ENCODE measurements at places on chromosomes 3 and 15. TPM values are rescaled to one million over a fixed set of nuclear protein-coding genes. Genes with fewer than 3 reads are reported as not detected.
A peak's percentile ranks its signal among the peaks of the same experiment; 100 is the strongest.

GRCh38 chr3:194357681-194358080 lies 6.6 kb upstream of the CPN2 start:
- no peaks in the 10 kb centered on the region for H3K4me1 ChIP-seq
- no peak overlapping the region for H3K4me3 ChIP-seq
- no peak overlapping the region for H3K27ac ChIP-seq
- no peak for DNase-seq

GRCh38 chr15:99084965-99085364 lies 19.9 kb upstream of the SYNM start:
- H3K4me1 ChIP-seq, result no peaks in the 10 kb centered on the region
- H3K27ac ChIP-seq, result no peak overlapping the region
- H3K4me3 ChIP-seq, result no peak overlapping the region
- peaks cover 7% of the 10 kb centered on the region for H3K27me3 ChIP-seq
- DNase-seq, result no peak
- H3K36me3 ChIP-seq, result no peaks in the 10 kb centered on the region

- H3K27me3 ChIP-seq, result peaks cover 8% of the 10 kb centered on the region
- no peak overlapping the region for H3K27ac ChIP-seq
- no peak overlapping the region for H3K4me3 ChIP-seq
- no peak for DNase-seq
Measured at GRCh38 chr3:62027241-62027640, 346.1 kb downstream of the FEZF2 start.

DNA sequence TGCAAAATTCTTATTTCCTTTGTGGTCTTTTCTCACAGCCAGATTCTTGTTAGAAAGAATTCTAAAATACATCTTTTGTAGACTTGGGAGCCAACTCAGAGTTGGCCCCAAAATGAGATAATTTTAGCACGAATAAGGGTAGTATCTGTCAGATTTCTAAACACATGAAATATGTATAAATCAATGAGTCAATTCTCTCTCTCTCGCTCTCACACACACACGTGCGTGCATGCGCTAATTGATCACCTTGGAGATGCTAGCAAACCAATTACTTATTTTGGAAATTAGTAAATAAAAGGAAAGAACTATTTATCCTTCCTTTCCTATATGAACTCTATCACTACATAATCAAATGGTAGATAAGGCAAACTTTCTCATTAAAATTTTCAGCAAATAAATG lies 32.9 kb upstream of the PIK3R4 start:
- H3K36me3 ChIP-seq, result no peaks in the 10 kb centered on the region
- H3K27me3 ChIP-seq, result peaks cover 32% of the 10 kb centered on the region
- H3K4me3 ChIP-seq, result no peak overlapping the region
- no peaks in the 10 kb centered on the region for H3K4me1 ChIP-seq

DNA sequence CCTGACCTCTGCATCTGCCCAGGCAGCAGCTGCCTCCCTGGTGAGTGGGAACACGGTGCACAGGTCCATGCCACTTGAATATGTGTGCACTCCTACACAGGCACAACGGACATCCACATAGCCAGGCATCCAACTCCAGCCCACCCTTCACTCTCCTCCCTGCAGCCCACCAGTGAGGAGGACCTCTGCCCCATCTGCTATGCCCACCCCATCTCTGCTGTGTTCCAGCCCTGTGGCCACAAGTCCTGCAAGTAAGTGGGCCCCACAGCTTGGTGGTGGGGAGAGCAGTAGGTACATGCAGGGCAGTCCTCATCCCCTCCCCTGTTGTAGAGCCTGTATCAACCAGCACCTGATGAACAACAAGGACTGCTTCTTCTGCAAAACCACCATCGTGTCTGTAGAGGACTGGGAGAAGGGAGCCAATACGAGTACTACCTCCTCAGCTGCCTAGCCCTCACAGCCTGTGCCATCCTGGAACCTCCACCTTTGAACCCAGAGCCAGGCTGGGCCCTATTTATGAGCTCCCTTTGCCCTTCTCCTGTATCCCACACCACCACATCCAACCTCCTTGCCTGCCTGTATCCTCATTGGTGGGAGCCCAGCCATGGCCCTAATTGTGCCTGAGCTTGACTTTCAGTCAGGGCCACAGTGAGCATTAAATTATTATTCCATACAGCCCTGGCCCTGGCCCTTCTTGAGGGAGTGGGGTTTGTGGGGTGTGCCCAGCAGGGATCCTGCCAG lies 1.5 kb upstream of the AMIGO3 start:
- H3K4me3 ChIP-seq, result peak overlapping the region; percentile 56
- H3K36me3 ChIP-seq, result peaks cover 3% of the 10 kb centered on the region
- no peaks in the 10 kb centered on the region for H3K27me3 ChIP-seq
- DNase-seq, result no peak
- peaks cover 13% of the 10 kb centered on the region for H3K4me1 ChIP-seq
- peak overlapping the region; percentile 55 for H3K27ac ChIP-seq

GRCh38 chr3:14847613-14848541 lies 29.1 kb downstream of the FGD5 start:
- H3K27me3 ChIP-seq, result peaks cover 37% of the 10 kb centered on the region
- H3K36me3 ChIP-seq, result no peaks in the 10 kb centered on the region
- DNase-seq, result no peak
- H3K4me3 ChIP-seq, result no peak overlapping the region
- peaks cover 16% of the 10 kb centered on the region for H3K4me1 ChIP-seq
- no peak overlapping the region for H3K27ac ChIP-seq

GRCh38 chr3:52534281-52535183 lies 875 bp upstream of the NT5DC2 start:
- peak overlapping the region; percentile 91 for H3K27ac ChIP-seq
- peaks cover 14% of the 10 kb centered on the region for H3K36me3 ChIP-seq
- peaks cover 38% of the 10 kb centered on the region for H3K4me1 ChIP-seq
- H3K4me3 ChIP-seq, result peak overlapping the region; percentile 99
- H3K27me3 ChIP-seq, result no peaks in the 10 kb centered on the region
- peak; percentile 69 for DNase-seq

DNA sequence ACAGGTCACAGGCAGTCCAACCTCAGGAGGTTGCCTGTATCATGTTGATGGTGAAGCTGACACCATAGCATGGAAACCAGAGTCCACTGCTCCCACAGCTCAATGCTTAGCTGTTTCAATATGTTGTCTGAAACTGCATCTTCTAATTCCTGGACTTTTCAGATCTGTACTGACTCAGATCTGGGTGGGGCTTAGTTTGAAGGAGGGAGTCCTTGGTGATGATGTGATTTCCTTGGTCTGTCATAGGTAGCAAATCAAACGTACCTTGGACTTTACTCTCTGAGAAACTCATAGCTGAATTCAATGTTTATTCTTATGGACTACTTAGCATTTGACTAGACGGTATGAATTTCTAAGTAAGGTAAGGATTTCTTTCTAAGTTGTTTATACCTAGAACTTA lies at the start of gene HHLA2:
HHLA2 (plus strand) TSS at position 310 of the 400 bp plus-strand sequence. CDS start 55,266 bp downstream, outside the sequence.
- no peaks in the 10 kb centered on the region for H3K36me3 ChIP-seq
- no peaks in the 10 kb centered on the region for H3K27me3 ChIP-seq
- H3K4me3 ChIP-seq, result no peak within 1 kb of the TSS
- H3K27ac ChIP-seq, result no peak within 1 kb of the TSS

DNA sequence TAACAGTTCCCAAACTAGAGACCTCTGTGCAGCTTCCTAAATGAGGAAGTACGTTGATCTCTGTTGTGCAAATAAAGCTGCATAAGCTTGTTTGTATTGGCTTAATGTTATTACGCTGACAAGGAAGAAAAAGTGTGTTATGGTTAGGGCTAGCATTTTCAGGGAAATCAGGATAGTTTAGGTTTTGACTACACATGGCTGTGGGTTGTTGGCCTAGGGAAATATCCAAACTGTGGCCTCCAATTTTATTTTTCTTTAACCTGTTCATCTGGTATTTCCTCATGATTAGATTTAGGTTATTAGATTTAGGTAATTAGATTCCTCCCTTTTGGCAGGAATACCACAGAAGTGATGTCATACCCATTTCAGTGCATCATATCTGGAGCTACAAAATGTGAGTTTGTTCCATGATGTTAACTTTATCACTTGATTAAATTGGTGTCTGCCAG lies 8.7 kb upstream of the MCCC1 start:
- no peaks in the 10 kb centered on the region for H3K27me3 ChIP-seq
- H3K36me3 ChIP-seq, result no peaks in the 10 kb centered on the region
- no peak for DNase-seq
- H3K27ac ChIP-seq, result peak overlapping the region; percentile 11
- H3K4me1 ChIP-seq, result peaks cover 9% of the 10 kb centered on the region

Gene SH2D7
- not detected for total RNA-seq

Gene PSTPIP1
- 0.77 TPM for total RNA-seq
